ENCODE measurements at places on chromosomes 4 and X.
A peak's percentile ranks its signal among the peaks of the same experiment; 100 is the strongest.

DNA sequence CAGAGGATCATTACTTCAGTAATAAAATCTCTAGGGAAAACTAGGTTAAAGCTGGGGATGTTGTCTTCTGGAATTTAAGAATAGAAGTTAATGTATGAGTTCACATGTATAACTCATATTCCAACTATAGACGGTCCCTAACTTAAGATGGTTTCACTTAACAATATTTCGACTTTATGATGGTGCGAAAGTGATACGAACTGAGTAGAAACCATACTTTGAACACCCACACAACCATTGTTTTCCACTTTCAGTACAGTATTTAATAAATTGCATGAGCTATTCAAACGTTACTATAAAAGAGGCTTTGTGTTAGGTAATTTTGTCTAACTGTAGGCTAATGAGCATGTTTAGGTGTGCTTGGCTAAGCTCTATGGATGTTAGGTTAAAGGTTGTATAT, 38.7 kb downstream of the CCSER1 start:
- no peak for DNase-seq

DNA sequence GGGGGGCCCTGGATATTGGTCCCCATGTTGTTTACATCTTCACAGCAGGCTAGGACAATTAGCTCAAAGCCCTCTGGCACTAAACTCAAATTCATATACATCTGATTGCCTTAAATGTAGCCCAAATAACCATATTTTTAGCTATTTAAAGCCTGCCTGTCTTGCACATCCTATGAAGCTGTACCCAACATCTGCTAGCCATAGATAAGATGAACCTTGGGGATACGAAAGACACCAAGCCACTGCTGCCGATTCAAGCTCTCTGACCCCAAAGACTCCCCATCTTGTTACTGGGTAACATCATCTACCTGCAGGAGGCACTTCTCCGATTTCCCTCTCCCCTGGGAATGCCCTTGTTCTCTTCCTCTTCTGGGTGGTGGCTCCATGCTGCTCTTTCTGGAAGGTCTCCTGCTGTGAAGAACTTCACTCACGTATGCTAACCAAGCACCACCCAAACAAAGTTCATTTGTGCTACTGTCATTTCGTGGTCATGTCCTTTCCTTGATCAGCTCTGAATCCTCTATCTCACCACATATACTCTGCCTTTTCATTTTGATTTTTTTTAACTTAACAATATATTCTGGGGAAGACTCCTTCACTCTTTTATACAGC, 107.7 kb upstream of the ATXN3L start:
- no peak for DNase-seq

DNA sequence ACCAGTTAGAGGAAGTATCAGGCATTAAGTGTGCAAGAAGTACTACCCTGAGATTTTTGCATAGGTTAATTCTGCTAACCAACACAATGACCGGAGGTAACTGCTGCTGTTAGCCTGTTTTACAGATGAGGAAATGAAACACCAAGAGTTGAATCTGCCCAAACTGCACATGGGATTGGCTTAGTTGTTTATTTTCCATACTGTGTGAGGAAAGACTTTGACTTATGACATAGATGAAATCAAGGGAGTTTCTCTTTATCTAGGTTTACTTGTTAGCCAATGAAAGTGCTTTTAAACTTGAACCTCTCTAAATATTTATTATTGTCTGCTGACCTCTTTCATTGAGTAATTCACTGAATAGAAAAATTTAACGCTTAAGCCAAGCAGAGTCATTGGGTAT, 10.3 kb downstream of the GUCY1B1 start:
- no peak for DNase-seq

DNA sequence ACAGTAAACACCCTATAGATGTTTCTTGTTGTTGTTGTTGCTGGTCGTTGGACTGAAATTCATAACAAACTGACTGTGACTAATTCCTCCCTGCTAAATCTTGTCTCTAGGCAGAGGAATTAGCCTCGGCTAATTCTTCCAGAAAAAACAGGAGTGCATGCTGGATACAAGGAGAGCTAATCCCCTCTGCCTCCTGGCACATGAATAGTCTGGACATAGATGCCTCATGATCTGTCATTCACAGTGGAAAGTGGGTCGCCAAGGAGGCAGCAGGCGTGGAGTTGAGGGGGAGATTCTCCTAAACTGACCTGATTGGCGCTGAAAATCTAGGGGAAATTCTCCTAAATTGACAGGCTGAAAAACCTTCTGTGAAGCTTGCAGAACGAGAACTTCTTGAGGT, 220.1 kb downstream of the DCTD start:
- DNase-seq: no peak

- DNase-seq: no peak
These were observed 1504.5 kb upstream of the PCDH10 start for GRCh38 chr4:131644619-131645018.

- peak; percentile 55 for DNase-seq
These were observed 48.4 kb upstream of the SLC7A3 start for GRCh38 chrX:70979136-70979762.

GRCh38 chr4:41631523-41631922, 93.6 kb downstream of the LIMCH1 start:
- DNase-seq: no peak

GRCh38 chr4:184729946-184730345, 4.0 kb downstream of the CENPU start:
- no peak for DNase-seq

Data from stomach (tissue), 19 donors.